ENCODE measurements at places on chromosomes 7 and 10.

DNA sequence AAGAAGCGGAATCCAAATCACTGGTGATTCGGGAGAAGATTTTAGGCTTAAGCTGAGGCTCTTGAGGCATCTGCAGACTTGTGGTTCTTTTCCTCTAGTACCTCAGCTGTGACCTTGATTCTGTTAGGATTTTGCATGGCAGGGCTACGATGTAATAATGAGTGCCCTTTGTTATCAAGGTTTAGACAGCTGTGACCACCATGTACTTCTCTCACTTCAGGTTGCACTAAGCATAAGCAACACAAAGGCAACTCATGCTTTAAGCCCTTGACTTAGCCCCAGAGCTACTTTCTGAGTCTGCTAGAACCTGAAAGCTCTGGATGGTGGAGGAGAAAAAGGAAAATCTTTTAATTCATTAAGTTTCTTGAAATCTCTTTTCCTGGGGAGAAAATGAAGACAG, 1052.3 kb upstream of the PHF14 start:
- no peak for DNase-seq

- DNase-seq = no peak
Observed at GRCh38 chr10:60973086-60973485, 29.1 kb upstream of the RHOBTB1 start.

DNA sequence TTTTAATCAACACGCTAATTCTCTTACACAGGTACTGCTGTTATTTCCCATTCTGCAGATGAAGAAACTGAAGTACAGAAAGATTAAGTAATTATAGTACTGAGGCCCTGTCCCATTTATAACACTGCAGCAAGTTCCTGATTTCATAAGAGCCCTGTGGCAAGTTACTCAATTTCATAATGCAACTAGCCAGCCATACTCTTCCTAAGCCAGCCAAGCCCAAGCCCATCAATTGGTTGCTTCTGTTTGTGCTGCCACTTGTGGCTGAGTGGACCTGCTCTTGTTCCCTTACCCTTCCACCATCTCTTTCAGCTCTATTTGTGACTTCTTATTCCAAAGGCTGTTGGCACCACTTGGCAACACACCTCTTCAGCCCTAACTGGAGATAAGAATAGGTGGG, 19.7 kb upstream of the PRPF18 start:
- no peak for DNase-seq

- no peak for DNase-seq
Observed at GRCh38 chr10:109838592-109839244, 84.6 kb downstream of the XPNPEP1 start.

- no peak for DNase-seq
Observed at GRCh38 chr7:117724898-117725297, 148.3 kb downstream of the CTTNBP2 start.

DNA sequence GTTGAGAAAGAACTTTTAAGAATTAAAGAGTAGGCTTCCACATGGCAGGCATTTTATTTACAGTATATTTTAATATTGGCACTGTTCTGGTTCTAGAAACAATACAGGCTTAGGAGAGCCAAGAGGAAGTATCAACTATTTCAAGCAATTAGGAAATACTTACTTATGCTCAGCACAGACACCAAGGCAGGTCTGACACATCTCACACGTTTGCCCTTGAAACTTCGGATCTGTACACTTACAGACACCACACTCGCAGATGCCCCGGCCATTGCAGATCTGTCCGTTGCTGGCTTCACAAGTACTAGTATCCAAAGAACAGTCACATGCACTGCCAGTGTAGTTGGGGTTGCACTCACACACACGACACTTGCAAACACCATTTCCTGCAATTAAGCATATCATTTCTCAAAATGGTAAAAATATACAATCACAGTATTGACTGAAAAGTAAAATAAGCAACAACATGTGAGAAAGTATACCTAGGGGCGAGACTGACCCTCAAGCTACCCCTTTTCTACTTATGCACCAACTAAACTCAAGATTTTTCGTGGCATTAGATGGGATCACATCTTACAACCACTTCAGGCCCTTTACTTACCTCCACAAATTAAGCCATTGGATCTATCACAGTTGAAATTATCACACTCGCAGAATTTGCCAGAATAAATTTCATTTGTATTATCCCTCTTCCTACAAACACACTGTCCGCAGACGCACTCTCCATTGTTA, 46.6 kb downstream of the ITGB1 start:
- no peak for DNase-seq

GRCh38 chr10:58578366-58578765, 65.7 kb downstream of the BICC1 start:
- no peak for DNase-seq

DNA sequence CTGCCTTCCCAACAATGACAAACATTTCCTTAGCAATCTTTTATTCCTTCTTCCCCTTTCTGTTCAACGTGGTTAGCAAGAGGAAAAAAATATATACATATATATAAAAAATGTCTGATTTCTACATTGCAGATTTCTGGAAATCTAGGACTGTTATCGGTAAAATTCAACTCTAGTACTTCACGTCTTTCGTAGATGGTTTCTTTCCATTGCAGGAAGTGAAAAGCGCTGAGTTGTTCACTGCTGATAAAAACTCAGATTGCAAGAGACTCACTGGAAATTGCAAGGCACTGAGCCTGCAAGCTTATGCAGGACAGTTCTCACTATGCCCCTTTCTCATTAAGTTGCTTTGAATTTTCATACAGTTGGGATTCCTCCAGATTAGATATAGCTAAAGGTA, 23.9 kb downstream of the KIN start:
- DNase-seq = no peak

DNA sequence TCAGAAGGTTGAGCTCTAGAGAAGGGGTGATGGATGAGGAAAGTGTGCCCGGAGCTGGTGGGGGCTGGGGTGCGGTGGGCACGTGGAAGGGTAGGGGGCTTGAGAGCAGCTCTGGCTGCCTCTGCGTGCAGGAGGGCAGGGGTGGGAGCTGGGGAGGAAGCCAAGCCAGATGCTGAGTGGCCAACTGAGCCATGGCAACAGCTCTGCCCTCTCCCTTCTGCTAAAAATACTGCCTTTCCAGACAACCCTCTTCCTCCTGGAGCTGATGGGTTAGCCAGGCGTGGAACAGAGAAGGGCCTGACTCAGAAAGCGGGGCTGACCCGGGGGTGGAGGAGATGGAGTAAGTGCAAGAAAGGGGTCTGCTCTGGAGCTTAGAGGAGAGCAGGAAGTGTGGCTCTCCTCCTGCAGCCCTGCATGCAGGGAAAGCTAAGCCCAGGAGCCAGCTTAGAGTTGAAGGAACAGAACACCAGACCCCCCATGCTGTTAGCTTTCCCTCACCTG, 114.6 kb upstream of the AGK start:
- no peak for DNase-seq

- DNase-seq = no peak
Observed at GRCh38 chr7:375901-376305, 85.9 kb downstream of the FOXL3 start.

- DNase-seq = no peak
Observed at GRCh38 chr10:61342858-61343572, 110.2 kb downstream of the TMEM26 start.

GRCh38 chr7:7897949-7898515, 70.6 kb upstream of the GLCCI1 start:
- DNase-seq = no peak

- DNase-seq = no peak
Observed at GRCh38 chr7:124246262-124246863, 213.5 kb upstream of the TMEM229A start.

Measured in GM12864 (cell line).